Naive thymus-derived CD8-positive, alpha-beta T cell (primary cell): ENCODE measurements at places on chromosomes 2 and 18. TPM values are rescaled to one million over a fixed set of nuclear protein-coding genes. Genes with fewer than 3 reads are reported as not detected.

Gene ONECUT2
- not detected for total RNA-seq

Gene TUBB6
- total RNA-seq = 2.1 TPM

Gene HOXD8
- not detected for total RNA-seq

- no peak overlapping the region for H3K27ac ChIP-seq
- DNase-seq = no peak
Measured at GRCh38 chr2:75023666-75024455, 65.4 kb downstream of the POLE4 start.

DNA sequence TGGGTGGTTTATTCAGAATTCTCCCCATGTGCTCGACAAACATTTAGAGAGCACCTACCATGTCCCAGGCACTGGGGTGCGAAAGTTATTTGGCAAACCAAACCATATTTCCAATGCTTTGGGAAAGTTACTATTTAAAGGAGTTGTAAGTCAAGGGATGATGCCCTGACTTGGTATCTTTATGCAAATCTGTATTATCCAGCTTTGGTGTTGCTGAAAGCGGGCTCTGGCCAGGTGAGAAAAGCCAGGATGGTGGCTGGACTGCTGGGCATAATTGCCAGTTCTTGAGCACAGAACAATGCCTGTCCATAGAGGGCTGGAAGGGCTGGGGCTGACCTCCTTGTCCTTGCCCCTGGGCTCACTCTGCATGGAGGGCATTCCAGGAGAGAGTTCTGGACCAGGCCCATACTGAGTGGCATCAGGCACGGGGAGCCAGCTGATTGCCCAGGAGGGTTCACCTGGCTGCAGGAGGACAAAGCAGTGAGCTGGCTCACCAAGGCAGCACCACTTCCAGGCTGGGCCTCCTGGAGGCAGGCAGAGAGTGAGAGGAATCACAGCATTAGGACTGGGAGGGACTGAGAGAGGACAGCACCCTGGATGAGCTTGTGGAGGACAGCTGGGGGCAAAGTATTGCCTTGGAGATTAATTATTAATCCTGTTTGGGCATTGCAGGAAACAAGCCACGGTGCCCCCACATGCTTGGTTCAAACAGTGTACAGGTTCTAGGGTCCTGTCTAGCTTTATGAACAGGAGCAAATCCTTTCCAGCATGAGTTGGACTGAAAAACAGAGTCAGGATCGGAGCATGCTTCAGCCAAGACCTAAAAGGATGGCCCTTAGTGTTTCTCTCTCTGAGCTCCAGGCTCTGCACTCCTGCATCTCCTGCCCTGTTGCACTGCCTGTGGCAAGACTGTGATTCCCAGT, 7.1 kb downstream of the KHK start:
- no peaks in the 10 kb centered on the region for H3K36me3 ChIP-seq
- H3K4me3 ChIP-seq = no peak overlapping the region
- no peak overlapping the region for H3K27ac ChIP-seq
- H3K27me3 ChIP-seq = no peaks in the 10 kb centered on the region
- DNase-seq = no peak

DNA sequence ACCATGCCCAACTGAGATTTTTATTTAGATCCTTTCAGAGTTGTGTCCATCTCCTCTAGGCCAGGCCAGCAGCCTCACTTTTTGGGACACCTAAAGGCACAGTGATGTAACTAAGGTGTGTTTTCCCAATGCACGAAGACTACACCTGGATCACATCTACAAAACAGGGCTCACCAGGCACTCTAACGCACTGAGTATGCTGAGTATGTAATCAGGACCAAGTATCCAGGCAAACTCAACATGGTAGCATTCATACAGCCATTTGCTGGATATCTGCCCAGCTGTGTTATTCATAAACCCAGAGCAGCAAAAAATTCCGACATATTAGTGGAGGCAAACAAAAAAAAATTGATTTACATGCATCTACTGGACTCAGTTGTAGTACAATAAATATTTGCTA, 33.8 kb downstream of the LPIN2 start:
- peak overlapping the region; percentile 91 for H3K27ac ChIP-seq
- no peaks in the 10 kb centered on the region for H3K27me3 ChIP-seq
- peak overlapping the region; percentile 66 for H3K4me3 ChIP-seq
- H3K36me3 ChIP-seq = no peaks in the 10 kb centered on the region
- no peak for DNase-seq
- H3K4me1 ChIP-seq = peaks cover 39% of the 10 kb centered on the region

DNA sequence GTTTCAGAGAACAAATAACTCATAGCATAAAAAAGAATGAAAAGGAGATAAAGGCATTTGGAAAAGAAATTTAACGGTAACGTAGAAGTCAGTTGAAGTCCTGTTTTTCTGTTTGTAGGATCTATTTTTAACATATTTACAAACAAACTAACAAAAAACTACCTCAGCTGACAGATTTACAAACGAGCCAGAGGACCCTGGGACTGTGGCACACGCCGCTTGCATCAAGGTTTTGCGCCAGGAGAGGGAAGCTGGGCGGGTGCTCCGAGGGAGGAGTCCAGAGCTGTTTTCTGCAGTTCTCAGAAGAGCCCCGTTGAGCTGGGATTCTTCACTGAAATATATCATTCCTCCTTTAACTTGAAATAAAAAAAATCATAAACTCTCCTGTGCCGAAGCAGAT, 13.6 kb upstream of the TMEM18 start:
- H3K27ac ChIP-seq = no peak overlapping the region
- no peaks in the 10 kb centered on the region for H3K36me3 ChIP-seq
- H3K4me1 ChIP-seq = peaks cover 2% of the 10 kb centered on the region
- DNase-seq = no peak
- H3K27me3 ChIP-seq = peaks cover 11% of the 10 kb centered on the region

- H3K36me3 ChIP-seq = no peaks in the 10 kb centered on the region
- DNase-seq = no peak
- peaks cover under 1% of the 10 kb centered on the region for H3K27me3 ChIP-seq
- H3K4me1 ChIP-seq = peaks cover 9% of the 10 kb centered on the region
Measured at GRCh38 chr2:126408671-126409070, 247.3 kb upstream of the GYPC start.

DNA sequence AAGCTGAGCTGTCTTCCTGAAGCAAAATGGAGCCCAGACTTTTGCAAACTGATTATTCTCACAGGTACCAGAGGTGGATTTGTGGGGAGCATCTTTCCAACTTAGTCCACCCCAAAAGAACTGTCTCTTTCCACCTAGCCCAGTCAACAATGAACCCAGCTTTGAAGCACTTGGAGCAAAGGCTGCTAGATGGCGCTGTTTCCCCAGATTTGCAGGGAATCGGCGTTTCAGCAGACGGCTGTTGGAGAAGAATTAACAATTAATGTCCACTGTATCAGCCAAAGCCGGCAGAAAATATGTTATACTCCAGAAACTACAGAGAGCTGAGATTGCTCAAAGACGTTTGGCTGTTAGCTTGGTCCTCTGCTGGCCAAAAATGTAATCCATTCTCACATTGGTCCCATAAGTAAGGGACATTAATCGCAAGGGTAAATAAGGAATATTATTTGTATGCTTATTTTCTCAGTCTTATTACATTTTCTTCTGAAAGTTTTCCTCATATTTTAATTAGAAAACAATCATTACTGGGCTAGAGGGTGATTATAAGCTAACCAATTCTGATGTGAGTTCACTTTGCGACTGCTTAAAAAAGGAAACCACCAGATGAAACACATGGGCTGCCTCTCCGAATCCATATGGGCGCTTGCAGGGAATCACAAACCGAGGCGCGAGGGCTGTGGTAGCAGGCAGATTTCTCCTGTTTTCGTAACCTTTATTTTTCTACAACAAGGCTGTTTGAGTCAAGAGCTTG, 423.8 kb upstream of the MEX3C start:
- H3K36me3 ChIP-seq = no peaks in the 10 kb centered on the region
- no peak overlapping the region for H3K27ac ChIP-seq
- DNase-seq = no peak
- H3K27me3 ChIP-seq = peaks cover 16% of the 10 kb centered on the region
- no peak overlapping the region for H3K4me3 ChIP-seq

Gene CSRNP3
- total RNA-seq = not detected

DNA sequence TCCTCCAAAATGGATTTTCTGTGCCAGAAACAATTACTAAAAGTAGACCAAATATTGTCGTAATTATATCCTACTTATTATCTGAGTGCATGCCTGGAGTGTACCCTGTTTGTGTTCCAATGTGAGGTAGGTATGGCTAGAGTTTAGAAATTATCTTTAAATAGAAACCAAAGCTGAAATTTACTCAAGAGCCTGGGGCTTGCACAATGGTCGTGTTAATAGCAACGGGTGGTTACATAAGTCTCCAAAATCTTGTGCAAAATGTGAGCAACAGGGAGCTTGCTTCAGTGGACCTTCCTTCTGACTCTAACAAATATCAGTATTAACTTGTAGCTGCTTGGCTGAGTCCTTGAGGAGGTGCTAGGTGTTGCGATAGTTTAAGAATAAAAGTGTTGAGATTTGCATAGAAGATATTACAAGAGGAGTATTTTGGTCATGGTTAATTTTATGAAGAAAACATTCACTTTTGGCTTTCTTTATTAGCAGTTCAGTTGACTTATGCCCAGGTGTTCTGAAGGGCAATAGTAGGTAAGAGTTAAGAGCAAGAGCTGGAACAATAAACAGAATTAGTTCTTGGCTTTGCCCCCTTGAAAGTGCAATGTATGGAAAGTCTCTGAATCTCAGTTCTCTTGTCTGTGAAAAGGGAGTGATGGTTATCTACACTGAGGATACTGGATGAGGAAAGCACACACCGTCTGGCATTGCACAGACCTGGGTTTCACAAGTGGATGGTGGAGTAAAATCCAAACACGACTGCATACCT, 4.6 kb downstream of the CXCR4 start:
- H3K4me3 ChIP-seq = peak overlapping the region; percentile 99
- peaks cover 41% of the 10 kb centered on the region for H3K4me1 ChIP-seq
- peak; percentile 57 for DNase-seq
- no peaks in the 10 kb centered on the region for H3K27me3 ChIP-seq
- H3K36me3 ChIP-seq = peaks cover 51% of the 10 kb centered on the region

Gene LGALSL
- total RNA-seq = 0.93 TPM

DNA sequence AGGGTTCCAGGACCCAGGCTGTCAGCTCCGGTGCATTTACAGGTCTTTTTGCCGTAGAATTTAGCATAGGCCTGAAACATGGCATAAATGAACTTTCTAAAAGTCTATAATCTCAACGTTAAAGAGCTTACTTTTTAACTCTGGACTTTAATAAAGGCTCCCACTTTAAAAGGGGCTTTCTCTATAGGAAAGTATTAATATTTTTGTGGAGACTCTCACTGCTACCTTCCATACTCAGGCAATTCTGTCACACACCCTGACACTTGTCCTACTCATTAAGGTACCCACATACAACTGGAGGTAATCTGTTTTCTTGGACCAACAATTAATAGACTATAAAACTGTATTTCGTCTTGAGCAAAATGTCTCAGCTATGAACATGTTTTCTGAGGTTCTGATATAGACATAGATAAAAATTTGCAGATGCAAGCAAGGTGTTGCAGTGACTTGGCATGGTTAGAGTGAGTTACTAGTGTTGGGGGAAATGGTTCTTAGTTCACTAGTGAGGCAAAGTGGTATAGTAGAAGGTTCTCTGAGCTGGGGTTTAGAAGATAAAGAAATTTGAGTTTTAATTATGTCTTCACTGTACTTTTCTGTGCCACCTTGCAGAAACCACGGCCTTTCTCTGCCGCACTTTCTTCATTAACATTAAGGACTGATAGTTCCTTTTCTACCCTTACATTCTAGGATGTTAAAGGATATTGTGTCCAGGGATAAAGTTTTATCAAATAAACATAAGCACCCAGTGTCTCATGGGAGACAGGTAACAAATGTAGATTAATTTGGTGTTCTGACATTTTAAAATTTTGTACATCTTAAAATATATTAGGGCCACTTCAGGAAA, 10.8 kb upstream of the NR4A2 start:
- DNase-seq = no peak
- H3K4me3 ChIP-seq = peak overlapping the region; percentile 92
- H3K36me3 ChIP-seq = no peaks in the 10 kb centered on the region
- H3K27me3 ChIP-seq = no peaks in the 10 kb centered on the region
- H3K27ac ChIP-seq = peak overlapping the region; percentile 100

DNA sequence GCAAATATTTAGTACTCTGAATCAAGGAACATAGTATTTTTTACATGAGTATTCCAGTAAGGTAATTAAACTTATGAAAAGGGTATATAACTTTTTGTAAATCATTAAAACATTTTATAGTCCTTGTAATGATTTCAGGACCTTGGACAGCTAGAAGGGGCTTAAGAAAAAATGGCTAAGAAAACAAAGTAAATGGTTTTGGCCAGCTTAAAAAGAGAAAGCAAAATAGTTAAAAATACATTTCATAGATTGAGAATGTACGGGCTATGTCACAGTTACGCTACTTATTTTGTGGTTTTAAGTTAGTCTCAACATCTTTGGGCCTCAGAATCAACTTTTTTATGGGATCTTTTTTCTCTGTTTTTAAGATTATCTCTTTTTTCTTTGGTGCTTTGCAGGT, 26.7 kb downstream of the POLI start:
- DNase-seq = no peak
- H3K36me3 ChIP-seq = peaks cover 22% of the 10 kb centered on the region
- no peaks in the 10 kb centered on the region for H3K4me1 ChIP-seq
- no peaks in the 10 kb centered on the region for H3K27me3 ChIP-seq

- no peak for DNase-seq
- no peaks in the 10 kb centered on the region for H3K27me3 ChIP-seq
- no peak overlapping the region for H3K27ac ChIP-seq
- H3K4me1 ChIP-seq = peaks cover 7% of the 10 kb centered on the region
- H3K36me3 ChIP-seq = peaks cover 7% of the 10 kb centered on the region
Measured at GRCh38 chr2:171069286-171069956, 91.3 kb downstream of the TLK1 start.

DNA sequence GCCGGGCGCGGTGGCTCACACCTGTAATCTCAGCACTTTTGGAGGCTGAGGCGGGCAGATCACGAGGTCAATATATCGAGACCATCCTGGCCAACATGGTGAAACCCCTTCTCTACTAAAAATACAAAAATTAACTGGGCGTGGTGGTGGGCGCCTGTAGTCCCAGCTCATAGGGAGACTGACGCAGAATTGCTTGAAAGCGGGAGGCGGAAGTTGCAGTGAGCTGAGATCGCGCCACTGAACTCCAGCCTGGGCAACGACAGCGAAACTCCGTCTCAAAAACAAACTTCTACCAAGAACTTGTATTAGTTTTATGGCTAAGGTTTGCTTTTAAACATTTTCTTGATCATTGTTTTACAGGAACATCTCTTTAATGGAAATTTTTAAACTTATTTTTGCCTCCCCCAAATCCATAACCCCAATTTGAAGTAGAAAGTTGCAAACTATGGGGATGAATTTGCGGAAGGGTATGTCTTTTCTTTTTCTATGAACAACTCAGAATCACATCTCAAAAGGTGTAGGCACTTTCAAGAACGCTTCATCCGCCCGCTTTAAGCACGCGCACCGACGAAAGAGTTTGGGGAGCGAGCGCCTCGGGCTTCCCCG, 46.8 kb upstream of the PTMA start:
- peak overlapping the region; percentile 83 for H3K4me3 ChIP-seq
- H3K4me1 ChIP-seq = peaks cover 7% of the 10 kb centered on the region
- no peaks in the 10 kb centered on the region for H3K36me3 ChIP-seq

GRCh38 chr2:60958800-60959199, 58.7 kb upstream of the PEX13 start:
- H3K27me3 ChIP-seq = no peaks in the 10 kb centered on the region
- DNase-seq = no peak
- H3K4me1 ChIP-seq = peaks cover 26% of the 10 kb centered on the region
- H3K36me3 ChIP-seq = peaks cover 18% of the 10 kb centered on the region
- no peak overlapping the region for H3K4me3 ChIP-seq
